ENCODE measurements at places on chromosomes 11 and 22.

- DNase-seq = no peak
These were observed 27.4 kb downstream of the APOL1 start for GRCh38 chr22:36280379-36280778.

DNA sequence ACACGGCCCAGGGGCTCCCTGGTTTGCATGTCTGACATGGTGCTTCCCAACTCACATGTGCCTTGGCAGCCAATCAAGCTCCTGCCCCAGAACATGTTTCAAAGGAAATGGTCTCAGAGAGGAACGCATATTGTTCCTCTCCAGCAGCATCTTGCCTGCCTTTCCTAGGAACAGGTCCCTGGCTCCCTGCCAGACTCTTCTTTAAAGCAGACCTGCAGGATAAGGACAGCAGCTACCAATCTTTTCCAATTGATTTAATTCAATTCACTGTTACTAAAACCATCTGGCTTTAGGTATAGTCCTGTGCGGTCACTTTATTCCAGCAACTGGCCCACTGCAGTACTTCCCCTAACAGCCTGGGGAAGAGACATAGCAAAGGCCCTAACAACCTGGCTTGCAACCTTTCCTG lies 79.9 kb downstream of the AMBRA1 start:
- DNase-seq = no peak

DNA sequence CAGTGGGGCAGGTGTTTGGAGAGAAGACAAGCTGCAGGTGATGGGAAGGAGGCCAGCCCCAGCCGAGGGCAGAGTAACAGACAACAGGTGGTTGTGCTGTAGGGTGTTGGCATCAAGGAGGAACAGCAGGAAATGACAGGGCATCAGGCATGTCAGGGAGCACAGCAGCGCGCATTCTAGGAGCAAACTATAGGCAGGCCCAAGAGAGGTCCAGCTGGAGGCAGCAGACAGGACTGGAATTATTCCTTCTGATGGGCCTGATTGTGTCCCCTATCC lies 13.6 kb downstream of the ADM start:
- no peak for DNase-seq

DNA sequence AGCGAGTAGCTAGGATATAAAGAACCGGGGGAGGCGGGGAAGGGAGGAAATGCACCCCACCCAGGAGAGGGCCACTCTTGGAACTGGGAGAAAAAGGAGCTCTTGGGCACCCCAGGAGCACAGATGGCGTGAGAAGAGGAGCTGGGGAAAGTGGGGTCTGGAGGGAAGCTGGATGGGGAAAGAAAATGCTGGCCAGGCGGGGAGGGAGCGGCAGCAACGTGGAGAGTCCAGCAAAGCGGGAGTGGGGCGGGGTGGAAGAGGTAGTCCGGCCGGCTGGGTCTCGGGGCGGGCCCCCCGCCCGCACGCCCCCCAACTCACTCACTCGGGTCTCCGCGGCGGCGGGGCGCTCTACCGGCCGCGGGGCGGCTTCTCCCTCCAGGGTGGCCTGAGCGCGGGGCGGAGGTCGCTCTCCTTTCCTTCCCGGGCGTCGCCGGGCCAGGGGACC lies 522 bp downstream of the TOB2 start:
- no peak for DNase-seq

- no peak for DNase-seq
These were observed 565.2 kb downstream of the BUD13 start for GRCh38 chr11:116207421-116208141.

DNA sequence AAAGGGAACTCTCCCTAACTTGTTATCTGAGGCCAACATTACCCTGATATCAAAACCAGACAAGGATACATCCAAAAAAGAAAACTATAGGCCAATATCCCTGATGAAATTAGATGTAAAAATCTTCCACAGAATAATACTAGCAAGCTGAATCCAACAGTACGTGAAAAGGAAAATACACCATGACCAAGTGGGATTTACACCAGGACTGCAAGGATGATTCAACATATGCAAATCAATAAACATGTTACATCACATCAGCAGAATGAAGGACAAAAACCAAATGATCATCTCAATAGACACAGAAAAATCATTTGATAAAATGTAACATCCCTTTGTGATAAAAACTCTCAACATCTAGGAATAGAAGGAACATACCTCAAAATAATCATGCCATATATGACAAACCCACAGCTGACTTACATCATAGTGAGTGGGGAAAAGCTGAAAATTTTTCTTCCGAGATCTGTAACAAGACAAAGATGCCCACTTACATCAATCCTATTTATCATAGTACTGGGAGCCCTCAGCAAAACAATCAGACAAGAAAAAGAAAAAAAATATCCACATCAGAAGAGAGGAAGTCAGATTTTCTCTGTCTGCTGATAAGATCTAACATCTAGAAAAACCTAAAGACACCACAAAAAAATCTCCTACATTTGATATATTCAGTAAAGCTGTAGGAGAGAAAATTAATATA lies 703.3 kb upstream of the ANO5 start:
- DNase-seq = no peak

- DNase-seq = no peak
These were observed 21.2 kb downstream of the GRAMD1B start for GRCh38 chr11:123451183-123451781.
